ENCODE measurements at places on chromosomes 2 and 18. TPM values are rescaled to one million over a fixed set of nuclear protein-coding genes. Genes with fewer than 3 reads are reported as not detected.

ALPP gene
- total RNA-seq = not detected

USP34 gene
- 78.6 TPM for total RNA-seq

ACVR2A gene
- total RNA-seq = 31.0 TPM

DNAJC5G gene
- not detected for total RNA-seq

GNLY gene
- total RNA-seq = not detected

C2orf78 gene
- not detected for total RNA-seq

HOXD3 gene
- total RNA-seq = not detected

MYO5B gene
- 0.53 TPM for total RNA-seq

MYL1 gene
- total RNA-seq = not detected

ITGB6 gene
- total RNA-seq = 0.15 TPM

CMPK2 gene
- total RNA-seq = 0.35 TPM

FHL2 gene
- 119 TPM for total RNA-seq

PDE6D gene
- total RNA-seq = 5.0 TPM

CNPPD1 gene
- total RNA-seq = 32.3 TPM

HOXD13 gene
- not detected for total RNA-seq

C2orf80 gene
- not detected for total RNA-seq
